ENCODE measurements at places on chromosomes 16 and 17. TPM values are rescaled to one million over a fixed set of nuclear protein-coding genes. Genes with fewer than 3 reads are reported as not detected.

GRCh38 chr16:71172481-71173207 is 57.9 kb downstream of the HYDIN start:
- peak; percentile 4 for DNase-seq

GRCh38 chr17:40577611-40578065 is 12.4 kb upstream of the CCR7 start:
- DNase-seq = no peak

Gene PPP1R1B
- 75.8 TPM for total RNA-seq

Gene PPY
- total RNA-seq = 51.6 TPM

DNA sequence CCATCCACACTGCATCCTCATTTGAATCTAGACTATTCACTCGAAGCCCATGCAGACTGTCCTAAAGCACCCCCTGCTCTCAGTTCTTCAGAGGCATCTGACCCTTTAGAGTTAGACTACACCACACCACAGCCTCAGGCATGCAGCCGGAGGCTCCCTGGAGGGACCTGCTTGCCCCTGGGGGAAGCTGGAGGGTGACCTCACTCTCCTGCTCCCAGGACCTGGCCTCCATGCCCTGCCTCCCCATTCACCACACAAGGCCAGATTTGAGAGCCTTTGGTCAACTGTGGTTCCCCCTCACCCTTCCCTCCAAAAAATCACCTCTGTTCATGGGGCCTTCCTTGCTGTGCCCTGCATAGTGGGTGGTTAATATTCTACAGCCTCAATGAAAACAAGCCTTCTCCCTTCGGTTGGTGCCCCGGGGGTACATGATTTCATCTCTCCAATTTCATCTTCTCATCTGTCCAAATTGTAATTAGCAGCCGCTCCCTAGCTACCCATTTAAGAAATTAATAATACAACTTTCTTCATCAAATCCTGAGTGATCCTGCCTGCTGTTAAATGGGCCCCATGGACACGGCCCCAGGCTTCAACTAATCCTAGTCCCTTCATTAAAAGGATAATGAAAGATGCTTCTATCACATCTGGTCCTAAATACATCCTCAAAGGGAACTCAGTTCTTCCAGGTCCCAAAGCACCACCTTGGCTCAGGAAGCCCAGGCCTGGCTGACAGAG is 24.4 kb downstream of the ABCC12 start:
- no peak for DNase-seq

Gene CCDC144A
- 4.0 TPM for total RNA-seq

DNA sequence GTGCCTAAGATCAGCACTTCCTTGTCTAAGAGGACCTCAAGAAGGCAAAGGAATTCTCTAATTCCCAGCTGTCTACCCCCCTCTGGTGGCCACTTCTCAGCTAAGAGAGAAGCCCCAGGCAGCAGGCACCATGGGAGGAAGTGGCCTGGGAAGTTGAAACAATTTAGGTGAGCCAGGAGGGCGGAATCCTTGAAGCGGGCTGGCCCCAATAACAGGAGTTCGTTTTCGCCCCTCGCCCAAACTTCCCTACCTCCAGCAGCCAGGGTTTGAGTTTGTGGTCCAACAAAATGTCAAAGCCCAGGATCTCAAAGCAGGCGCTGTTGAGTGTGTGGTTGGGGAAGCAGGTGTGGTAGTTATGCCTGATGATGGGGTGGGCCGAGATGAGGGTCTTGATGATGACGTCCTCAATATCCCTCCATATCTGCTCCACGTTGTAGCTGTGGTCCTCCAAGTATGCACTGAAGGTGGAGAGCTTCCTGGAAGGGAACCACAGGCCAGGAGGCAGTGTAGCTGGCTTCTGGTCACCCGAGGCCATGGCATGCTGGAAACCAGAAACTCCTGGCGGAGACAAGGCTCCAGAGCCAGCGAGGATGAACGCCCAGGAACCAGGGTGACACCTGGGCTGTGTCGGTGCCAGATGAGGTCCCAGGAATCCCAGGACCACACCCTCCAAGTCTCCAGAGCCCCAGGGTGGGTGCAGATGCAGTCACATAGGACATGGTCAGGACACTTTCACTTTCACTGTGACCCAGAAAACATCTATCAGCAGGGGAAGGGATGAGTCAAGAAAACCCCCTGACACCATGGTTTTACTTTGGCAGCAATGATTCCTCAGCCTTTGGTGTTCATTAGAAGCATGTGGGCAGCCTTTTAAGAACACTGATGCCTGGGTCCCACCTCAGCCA is 25.6 kb downstream of the TTLL6 start:
- peak; percentile 89 for DNase-seq

DNA sequence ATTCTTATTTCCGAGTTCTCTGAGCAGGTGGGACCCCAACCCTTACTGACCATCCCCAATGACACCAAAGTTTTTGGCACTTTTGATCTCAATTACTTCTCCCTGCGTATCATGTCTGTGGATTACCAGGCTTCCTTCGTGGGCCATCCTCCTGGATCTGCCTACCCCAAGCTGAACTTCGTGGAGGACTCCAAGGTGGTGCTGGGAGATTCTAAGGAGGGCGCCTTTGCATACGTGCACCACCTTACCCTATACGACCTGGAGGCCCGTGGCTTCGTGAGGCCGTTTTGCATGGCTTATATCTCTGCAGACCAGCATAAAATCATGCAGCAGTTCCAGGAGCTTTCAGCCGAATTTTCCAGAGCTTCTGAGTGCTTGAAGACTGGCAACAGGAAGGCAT is 868 bp downstream of the SMCR8 start:
- DNase-seq = no peak

Measured in body of pancreas (tissue), 4 donors.